ENCODE measurements at places on chromosomes 5 and 9. TPM values are rescaled to one million over a fixed set of nuclear protein-coding genes. Genes with fewer than 3 reads are reported as not detected.
A peak's percentile ranks its signal among the peaks of the same experiment; 100 is the strongest.

DNA sequence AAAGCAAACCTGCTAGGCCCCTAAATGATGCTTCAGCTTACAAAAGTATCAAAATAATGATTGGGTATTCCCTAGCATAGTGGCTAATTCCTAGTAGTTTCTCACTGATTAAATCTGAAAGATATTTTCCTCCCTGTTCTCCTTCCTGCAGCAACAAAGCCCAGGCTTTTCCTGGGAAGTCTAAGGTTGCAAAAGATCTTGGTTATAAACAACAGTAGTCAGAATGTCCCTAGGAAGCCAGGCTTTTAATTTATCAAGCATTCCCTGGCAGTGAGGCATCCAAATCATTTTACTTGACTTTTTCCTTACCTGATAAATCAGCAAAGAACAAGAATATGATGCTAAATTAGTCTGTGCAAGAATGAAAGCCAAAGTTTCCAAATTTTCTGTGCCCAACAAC is 272.0 kb downstream of the PDE4D start:
- H3K27me3 ChIP-seq = no peaks in the 10 kb centered on the region
- DNase-seq = no peak
- H3K4me3 ChIP-seq = no peak overlapping the region
- no peak overlapping the region for H3K27ac ChIP-seq

The ANKDD1B gene
- 0.83 TPM for total RNA-seq

GRCh38 chr9:133203506-133204075 is 5.5 kb downstream of the OBP2B start:
- H3K27ac ChIP-seq = no peak overlapping the region
- no peaks in the 10 kb centered on the region for H3K36me3 ChIP-seq
- no peak overlapping the region for H3K4me3 ChIP-seq
- H3K27me3 ChIP-seq = no peaks in the 10 kb centered on the region

- DNase-seq = no peak
- peaks cover 44% of the 10 kb centered on the region for H3K4me1 ChIP-seq
- H3K27me3 ChIP-seq = no peaks in the 10 kb centered on the region
- H3K27ac ChIP-seq = peak overlapping the region; percentile 98
- peaks cover 4% of the 10 kb centered on the region for H3K36me3 ChIP-seq
- peak overlapping the region; percentile 99 for H3K4me3 ChIP-seq
Observed at GRCh38 chr5:73497497-73498056, 665 bp upstream of the BTF3 start.

- peaks cover 30% of the 10 kb centered on the region for H3K4me1 ChIP-seq
- H3K4me3 ChIP-seq = no peak overlapping the region
- DNase-seq = no peak
- H3K27me3 ChIP-seq = no peaks in the 10 kb centered on the region
- no peaks in the 10 kb centered on the region for H3K36me3 ChIP-seq
Observed at GRCh38 chr5:95836544-95836943, 14.0 kb upstream of the GLRX start.

The IGIP gene
- 31.9 TPM for total RNA-seq

The DMRTA1 gene
- total RNA-seq = 4.5 TPM

DNA sequence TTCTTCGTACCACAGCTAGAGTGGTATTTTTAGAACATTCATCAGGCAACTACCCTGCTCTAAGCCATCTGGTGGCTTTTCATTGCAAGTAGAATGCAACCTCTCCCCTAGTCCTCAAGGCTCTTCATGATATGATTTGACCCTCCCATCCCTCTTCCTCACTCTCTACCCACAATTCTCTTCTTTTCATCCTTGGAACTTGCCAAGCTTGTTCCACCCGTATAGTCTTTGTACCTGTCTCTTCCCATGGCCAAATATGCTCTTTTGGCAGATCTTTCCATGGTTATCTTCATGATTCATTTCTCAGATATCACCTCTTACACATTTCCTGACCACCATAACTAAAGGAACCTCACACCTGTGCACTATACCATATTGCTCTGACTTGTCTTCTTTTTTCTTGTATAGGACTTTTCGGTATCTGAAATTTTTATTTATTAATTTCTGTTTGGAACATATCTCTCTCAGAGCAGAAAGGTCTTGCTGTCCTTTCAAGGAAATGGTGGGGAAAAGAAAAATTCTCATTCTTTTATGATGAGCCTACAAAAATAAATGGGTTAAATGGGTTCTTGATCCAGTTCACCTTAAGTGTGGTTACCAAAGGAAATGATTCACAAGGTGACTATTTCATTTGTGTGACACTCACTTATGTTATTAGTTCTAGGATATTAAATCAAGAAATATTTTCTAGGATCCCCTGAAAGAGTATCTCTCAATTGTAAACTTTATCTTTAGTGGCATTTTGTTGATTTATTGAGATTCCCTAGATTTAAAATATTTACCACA is 3.7 kb upstream of the CD274 start:
- no peak overlapping the region for H3K4me3 ChIP-seq
- H3K27me3 ChIP-seq = no peaks in the 10 kb centered on the region
- peaks cover 18% of the 10 kb centered on the region for H3K4me1 ChIP-seq

DNA sequence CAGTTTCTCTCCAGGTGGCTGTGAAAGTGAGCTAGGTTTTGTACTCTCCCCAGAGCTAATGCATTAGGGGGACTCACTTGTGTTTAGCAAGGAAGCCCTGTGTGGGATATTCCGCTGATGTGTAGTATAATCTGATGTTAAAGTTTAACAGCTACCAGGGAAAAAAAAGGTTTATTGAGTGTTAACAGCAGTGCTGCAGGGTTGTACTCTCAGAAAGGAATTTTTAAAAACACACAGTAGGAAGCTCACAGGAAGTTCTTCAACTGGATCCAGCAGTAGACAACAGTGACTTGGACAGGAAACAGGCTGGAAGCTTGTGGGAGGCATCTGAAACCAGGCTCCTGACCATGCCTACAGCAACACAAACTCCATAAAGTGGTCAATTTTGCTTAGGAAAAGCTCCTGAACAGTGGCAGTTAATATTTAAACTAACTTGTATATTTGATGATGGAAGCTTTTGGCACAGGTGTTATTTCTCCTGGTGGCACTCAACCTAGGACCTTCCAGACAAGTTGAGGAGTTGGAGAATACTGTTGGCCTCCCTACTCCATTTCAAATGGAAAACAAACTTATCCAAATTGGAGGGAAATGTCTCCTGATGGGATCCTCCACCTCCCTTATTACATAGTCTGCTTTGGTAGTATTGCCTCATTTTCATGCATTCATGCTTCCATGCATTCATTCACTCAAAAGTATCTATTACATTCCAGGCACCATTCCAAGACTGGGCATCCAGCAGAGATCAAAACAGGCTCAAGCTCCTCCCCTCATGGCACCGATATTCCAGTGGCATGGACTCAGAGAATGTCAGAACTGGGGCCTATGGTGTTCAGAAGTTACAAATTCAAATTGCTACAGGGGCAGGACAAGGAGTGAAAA is 54.7 kb downstream of the FOXD1 start:
- no peak overlapping the region for H3K27ac ChIP-seq
- no peaks in the 10 kb centered on the region for H3K4me1 ChIP-seq
- no peak overlapping the region for H3K4me3 ChIP-seq
- no peaks in the 10 kb centered on the region for H3K36me3 ChIP-seq
- no peaks in the 10 kb centered on the region for H3K27me3 ChIP-seq
- peak; percentile 47 for DNase-seq

The PCDHGB4 gene
- total RNA-seq = 4.1 TPM

The ENC1 gene
- total RNA-seq = 14.1 TPM

The NUTM2G gene
- total RNA-seq = not detected

DNA sequence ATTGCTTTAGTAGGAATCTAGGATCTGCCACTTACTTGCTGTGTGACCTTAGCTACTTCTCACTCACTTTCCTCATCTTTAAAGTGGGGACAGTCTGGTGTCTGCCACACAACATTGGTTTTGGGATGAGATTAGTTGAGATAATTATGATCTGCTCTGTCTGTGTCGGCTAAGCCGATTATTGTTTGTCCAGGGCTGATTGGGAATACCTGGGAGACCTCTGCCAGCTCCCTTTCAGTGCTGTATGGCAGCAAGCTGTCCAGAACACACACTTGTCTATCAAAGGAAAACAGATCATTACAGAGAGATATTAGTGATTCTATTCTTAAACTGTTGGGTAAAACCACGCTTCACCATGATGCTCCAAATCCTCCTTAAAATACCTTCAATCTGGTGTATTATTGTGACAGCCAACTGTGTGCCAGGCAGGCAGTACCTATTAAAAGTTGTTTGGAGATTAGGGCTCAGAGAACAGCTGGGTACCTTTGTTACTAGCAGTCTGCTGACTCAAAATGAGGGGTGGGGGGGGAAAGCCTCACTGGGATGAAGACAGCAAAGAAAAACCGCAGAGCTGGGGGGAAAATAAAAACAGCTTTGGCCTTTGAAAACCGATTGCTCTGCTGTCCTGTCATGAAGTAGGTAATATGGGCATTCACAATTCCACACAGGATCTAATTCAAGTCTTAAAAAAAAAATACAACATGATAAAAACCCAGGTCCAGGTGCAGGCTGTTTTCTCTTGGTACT is 458.4 kb upstream of the C9orf72 start:
- H3K4me3 ChIP-seq = no peak overlapping the region
- no peaks in the 10 kb centered on the region for H3K36me3 ChIP-seq
- no peaks in the 10 kb centered on the region for H3K27me3 ChIP-seq
- H3K27ac ChIP-seq = no peak overlapping the region

The GRIN3A gene
- total RNA-seq = under 0.01 TPM

DNA sequence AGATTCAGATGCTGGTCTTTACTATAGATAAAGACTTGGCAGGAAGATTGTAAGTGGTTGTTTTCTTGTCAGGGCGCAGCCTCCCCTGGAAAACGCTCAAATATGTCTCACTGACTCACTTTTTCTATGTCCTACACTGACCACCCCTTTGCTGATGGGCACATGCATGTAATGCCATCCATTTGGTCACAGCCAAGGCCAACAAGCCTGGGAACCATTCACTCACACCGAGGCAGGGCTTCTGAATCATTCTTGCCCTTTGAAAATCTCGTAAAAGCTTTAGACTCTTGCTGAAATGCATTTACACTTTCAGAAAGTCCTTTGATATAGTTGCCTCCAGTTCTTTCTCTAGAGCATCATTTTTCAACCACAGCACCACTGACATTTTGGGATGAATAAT is 249.4 kb downstream of the ACTL7B start:
- H3K4me3 ChIP-seq = no peak overlapping the region
- no peaks in the 10 kb centered on the region for H3K27me3 ChIP-seq
- peaks cover 12% of the 10 kb centered on the region for H3K4me1 ChIP-seq
- no peak overlapping the region for H3K27ac ChIP-seq

DNA sequence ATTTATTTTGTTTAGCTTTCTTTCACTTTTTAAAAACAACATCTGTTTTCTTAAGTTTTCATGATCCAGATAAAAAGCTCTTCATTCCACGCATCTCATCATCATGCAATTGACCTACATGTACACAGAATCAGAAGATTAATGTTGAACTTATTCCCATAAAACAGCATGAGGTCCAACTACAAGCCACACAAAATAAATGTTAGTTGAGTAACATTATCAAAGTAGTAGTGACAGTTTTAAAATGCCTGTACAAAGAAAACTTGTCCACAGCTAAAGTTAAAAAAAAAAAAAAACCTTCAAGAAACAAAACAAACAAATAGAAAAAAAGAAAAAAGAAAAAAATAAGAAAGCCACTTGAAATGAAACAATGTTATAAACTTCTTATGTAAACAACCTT is 846.3 kb downstream of the TLE1 start:
- no peaks in the 10 kb centered on the region for H3K36me3 ChIP-seq
- no peaks in the 10 kb centered on the region for H3K4me1 ChIP-seq
- no peak overlapping the region for H3K27ac ChIP-seq
- DNase-seq = no peak
- H3K27me3 ChIP-seq = no peaks in the 10 kb centered on the region

GRCh38 chr9:34550016-34550680 is 27.4 kb upstream of the ENHO start:
- H3K27ac ChIP-seq = no peak overlapping the region
- H3K27me3 ChIP-seq = no peaks in the 10 kb centered on the region
- H3K4me3 ChIP-seq = no peak overlapping the region
- H3K36me3 ChIP-seq = no peaks in the 10 kb centered on the region
- DNase-seq = no peak
- H3K4me1 ChIP-seq = peaks cover 8% of the 10 kb centered on the region

The STC2 gene
- total RNA-seq = 130 TPM

DNA sequence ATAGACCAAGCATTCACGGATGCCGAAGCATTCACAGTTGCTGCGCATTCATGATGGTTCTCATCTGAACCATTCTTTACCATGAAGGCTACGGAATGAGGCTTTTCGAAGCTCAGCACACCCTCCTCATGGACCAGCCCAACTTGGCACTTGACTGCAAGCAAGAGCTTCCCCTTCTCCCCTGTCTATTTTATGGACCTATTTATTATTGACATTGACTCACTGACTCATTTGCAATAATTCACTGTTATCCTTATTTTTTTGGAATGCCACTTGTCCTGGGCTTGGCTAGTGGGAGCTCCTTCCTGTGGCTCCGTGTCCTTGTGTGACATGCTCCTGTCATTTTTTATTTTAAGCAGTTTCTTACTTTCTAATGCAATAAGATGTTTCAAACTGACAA is 51.5 kb upstream of the ICE1 start:
- H3K4me1 ChIP-seq = no peaks in the 10 kb centered on the region
- H3K27ac ChIP-seq = no peak overlapping the region
- no peak overlapping the region for H3K4me3 ChIP-seq
- DNase-seq = no peak

DNA sequence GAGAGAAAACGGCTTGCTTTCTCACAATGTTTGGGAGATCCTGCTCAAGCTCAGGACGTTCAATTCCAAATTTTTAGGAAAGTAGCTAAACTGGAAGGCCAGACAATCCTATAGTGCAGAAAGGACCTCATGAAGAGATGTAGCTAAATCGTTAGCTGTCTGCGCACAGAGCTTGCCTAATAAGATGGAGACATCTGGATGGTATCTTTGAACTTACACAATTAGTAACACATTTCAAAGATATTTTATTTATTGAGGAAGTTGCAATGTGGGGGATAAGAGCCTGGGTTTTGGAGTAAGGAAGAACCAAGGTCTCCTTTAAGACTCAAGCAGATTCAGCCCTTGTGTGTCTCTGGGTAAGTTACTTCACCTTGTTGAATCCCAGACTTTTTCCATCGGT is 28.6 kb upstream of the RAB14 start:
- no peak overlapping the region for H3K4me3 ChIP-seq
- no peak overlapping the region for H3K27ac ChIP-seq
- no peaks in the 10 kb centered on the region for H3K36me3 ChIP-seq

GRCh38 chr5:61177716-61178115 is 15.4 kb upstream of the SMIM15 start:
- H3K27me3 ChIP-seq = no peaks in the 10 kb centered on the region
- no peaks in the 10 kb centered on the region for H3K36me3 ChIP-seq
- no peak overlapping the region for H3K4me3 ChIP-seq
- no peaks in the 10 kb centered on the region for H3K4me1 ChIP-seq
- H3K27ac ChIP-seq = no peak overlapping the region
